ENCODE measurements at places on chromosomes 12 and 14. TPM values are rescaled to one million over a fixed set of nuclear protein-coding genes. Genes with fewer than 3 reads are reported as not detected.

The TGFB3 gene
- 1.3 TPM for total RNA-seq

The OR10AD1 gene
- total RNA-seq, result not detected

The KIF26A gene
- 0.46 TPM for total RNA-seq

The FGF23 gene
- total RNA-seq, result not detected

The SLC7A8 gene
- 3.3 TPM for total RNA-seq

The SNX6 gene
- 125 TPM for total RNA-seq

The APOF gene
- total RNA-seq, result not detected

The CHPT1 gene
- 40.1 TPM for total RNA-seq

The MLF2 gene
- 294 TPM for total RNA-seq

The IL22 gene
- total RNA-seq, result not detected

The RITA1 gene
- 37.1 TPM for total RNA-seq

The RFX4 gene
- total RNA-seq, result not detected

The TPPP2 gene
- total RNA-seq, result not detected

The KRT75 gene
- total RNA-seq, result not detected

The ACSM4 gene
- not detected for total RNA-seq

The VRTN gene
- total RNA-seq, result not detected

The ZC2HC1C gene
- total RNA-seq, result 1.9 TPM

The BDKRB1 gene
- total RNA-seq, result 0.40 TPM

The LUM gene
- 0.29 TPM for total RNA-seq

The SLC25A29 gene
- 51.6 TPM for total RNA-seq

The GAS2L3 gene
- 20.0 TPM for total RNA-seq

The NTF3 gene
- 1.9 TPM for total RNA-seq

The CMTM5 gene
- total RNA-seq, result not detected
